ENCODE measurements at places on chromosomes 6 and 20.

GRCh38 chr6:51857134-51857533 is 230.3 kb downstream of the PKHD1 start:
- no peak for DNase-seq

DNA sequence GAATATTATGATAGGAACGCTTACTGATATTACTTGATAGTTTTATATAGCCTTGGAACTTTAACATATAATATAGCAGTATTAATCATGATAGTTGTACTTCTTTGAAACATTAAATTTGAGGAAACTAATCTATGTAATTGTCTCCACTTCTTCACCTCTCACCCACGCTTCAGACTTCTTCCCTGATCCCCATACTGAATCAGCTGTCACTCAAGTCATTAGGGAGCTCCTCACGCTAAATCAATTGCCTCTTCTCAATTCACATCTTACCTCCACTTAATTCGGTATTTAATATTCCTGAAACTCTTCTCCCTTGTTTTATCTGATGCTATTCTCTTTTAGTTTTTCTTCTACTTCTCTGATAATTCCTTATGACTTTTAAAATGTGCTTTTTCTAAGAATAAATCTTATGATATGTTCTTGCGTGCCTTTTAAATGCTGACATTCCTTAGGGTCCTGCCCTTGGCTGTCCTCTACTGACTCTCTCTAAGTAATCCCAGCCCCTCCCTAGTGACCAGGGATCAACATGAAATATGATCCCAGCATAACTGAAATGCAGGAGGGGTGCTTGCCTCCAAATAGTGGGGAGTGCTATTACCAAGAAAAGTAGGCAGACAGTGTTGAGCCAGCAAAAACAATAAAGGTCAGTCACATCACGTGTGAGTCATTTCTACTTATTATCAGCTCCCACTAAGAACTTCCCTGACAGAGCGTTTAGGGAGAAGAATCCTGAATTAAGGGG is 9.9 kb downstream of the ANKRD66 start:
- no peak for DNase-seq

GRCh38 chr6:74431873-74432580 is 736.0 kb downstream of the CD109 start:
- DNase-seq = no peak

- DNase-seq = no peak
These were observed 8.9 kb downstream of the PNISR start for GRCh38 chr6:99416226-99416625.

DNA sequence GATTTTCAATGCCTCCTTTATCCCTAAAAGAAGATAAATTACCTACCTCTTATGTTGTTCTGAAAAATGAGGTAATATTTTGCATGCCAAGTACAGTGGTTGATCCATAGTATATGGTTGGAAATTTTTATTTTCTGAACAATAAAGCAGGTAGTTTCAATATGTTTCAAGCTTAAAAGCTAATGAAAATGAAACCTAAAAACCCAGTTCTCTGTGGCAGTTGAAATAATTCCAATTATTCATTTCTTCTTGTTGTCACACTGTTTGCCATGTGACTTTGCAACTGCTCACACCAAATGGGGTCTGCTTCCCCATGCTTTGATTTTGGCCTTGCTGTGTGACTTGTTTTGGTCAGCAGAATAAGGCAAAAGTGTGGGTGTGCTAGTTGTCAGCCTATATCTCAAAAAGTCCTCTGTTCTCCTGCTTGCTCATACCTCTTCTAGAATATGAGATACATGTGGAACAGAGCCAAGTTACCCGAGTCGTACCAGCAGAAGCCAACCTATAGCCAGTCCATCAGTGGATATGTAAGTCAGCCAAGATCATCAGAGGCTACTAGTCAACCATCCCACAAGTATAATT is 197.2 kb upstream of the THEMIS start:
- no peak for DNase-seq

- DNase-seq = no peak
These were observed 164.2 kb downstream of the PRL start for GRCh38 chr6:22132656-22133055.

GRCh38 chr6:153580776-153581175 is 449.7 kb upstream of the RGS17 start:
- no peak for DNase-seq

DNA sequence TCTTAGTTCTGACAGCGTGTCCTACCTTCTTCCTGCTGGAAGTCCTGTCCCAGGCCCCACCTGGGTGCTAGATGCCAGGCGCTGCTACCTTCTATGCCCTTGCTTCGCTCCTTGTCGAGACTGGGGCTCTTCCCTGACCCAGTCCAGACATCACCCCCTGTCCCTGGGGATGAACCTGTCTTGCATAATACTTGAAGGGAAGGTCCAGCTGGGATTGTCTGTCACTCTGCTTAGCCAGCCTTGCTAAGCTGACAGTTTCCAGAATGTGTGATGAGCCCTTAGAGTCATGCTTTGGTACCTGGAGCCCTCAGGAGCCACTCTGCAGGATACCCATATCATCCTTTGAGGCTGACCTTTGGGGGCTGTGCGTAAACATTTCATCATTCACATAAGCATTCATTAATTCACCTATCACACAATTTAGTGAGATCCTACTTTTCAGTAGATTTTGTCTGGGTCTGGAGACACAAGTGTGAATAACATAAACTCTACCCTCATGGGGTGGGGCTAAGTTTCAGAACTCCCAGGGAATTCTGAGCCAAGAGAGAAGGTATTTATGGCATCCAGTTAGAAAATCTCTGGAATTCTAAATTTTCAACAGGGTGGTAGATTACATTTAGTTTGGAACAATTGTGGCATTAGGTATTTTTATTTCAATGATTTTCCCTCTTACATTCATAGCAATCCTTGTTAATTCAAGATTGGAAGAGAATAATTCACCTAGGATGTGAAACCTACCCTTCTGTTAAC is 151.1 kb upstream of the HDAC2 start:
- no peak for DNase-seq

- no peak for DNase-seq
These were observed 382.8 kb downstream of the EPM2A start for GRCh38 chr6:145352382-145353080.

DNA sequence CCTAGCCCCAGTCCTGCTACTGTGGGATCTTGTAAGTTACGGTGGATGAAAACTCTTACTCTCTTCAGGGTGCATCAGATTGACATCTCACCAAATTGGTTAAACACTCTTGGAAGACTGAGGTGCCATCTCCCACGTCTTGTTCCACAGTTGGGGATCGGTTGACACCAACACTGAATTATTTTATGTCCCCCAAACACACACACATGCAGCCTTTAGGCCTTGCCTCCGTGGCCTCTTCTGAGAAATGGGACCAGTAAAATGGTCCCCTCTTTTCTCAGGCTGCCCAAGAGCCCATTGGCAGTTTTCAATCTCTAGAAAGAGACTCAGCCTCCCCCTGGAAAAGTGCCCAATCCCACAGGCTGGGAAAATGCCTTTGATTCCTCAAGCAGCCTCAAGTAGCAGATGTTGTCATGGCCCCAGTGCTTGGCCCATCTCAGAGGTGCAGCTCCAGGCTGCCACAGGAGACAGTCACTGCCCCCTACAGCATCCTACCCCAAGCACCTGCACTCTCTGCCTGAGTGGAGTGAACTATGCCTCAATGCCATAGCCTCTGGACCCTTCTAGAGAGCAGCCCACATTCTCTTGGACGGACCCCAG is 163.9 kb downstream of the ANKRD60 start:
- DNase-seq = no peak

GRCh38 chr6:84696166-84696565 is 68.2 kb downstream of the TBX18 start:
- DNase-seq = no peak

DNA sequence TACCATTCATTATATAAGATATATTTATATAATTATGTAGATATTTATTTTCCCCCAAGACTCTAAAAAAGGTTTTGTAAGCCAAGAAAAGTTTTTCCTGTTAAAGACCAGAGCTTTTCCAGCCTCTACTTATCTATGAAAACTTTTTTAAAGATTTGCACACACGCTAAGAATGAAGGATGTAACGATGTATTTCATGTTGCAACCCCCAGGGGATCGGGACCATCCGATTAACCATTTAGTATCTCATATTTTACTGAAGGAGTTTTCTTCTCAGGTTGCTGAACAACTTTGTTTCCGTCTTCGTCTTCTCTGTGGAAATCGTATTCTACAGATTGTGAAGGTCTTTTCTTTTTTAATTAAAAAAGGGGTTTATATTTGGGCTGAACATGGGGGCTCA is 70.0 kb upstream of the SASH1 start:
- no peak for DNase-seq

DNA sequence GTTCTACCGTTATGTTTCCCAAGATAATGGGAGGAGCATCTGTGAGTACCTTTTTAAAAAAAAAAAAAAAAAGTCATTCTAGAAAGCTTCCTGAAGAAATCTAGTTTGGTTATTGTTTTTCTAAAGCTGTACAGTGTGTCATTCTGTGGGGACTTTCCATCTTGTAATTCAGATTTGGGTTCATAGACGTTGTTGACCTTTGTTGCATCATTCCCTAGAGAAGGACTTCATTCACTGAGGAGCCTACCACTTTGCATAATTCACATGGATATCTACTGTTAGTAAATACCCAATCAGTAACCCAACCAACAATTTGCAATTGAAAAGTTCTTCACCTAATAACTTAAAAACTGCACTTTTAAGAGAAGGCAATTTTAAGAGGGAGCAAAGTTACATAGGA is 60.1 kb downstream of the RPP40 start:
- no peak for DNase-seq

DNA sequence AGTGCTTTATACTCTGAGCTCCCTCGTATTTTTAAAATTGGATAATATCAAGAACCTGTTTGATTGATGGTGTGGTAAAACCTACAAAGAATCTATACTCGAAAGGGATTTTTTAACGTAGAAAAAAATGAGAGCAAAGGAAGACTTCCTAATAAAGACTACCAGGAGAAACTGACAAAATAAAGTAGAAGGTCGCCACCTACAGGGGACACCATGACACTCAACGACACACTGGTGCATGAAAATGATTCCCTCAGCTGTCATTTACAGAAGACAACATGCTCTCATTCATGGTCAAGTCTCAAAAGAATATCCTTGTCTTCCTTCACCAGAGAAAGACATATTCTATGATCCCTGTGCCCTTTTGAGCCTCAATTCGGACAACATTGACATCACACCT is 10.1 kb upstream of the NHSL1 start:
- DNase-seq = peak; percentile 59
